Activated T-helper 1 cell treated with anti-CD3 and anti-CD28 coated beads, Interleukin-12 subunit alpha, Interleukin-12 subunit beta, Interleukin-2, Interleukin-4 antibody, amounts not matched to agents 30 ng/mL and 10 ng/mL and 1 ng/mL, durations not matched to agents 14 hours and 24 hours and 36 hours (primary cell): ENCODE measurements at places on chromosomes 16 and 17. TPM values are rescaled to one million over a fixed set of nuclear protein-coding genes. Genes with fewer than 3 reads are reported as not detected.

ARHGDIG gene
- total RNA-seq: not detected in 2 replicates

GRCh38 chr17:48307814-48308411 is 122.1 kb downstream of the SKAP1 start:
- no peak overlapping the region for H3K4me3 ChIP-seq
- H3K36me3 ChIP-seq: peaks cover 9% of the 10 kb centered on the region
- H3K27me3 ChIP-seq: no peaks in the 10 kb centered on the region

- peaks cover 25% of the 10 kb centered on the region for H3K36me3 ChIP-seq
- H3K27me3 ChIP-seq: no peaks in the 10 kb centered on the region
- H3K27ac ChIP-seq: no peak overlapping the region
Observed at GRCh38 chr17:75390982-75391381, 14.5 kb downstream of the GRB2 start.

DNA sequence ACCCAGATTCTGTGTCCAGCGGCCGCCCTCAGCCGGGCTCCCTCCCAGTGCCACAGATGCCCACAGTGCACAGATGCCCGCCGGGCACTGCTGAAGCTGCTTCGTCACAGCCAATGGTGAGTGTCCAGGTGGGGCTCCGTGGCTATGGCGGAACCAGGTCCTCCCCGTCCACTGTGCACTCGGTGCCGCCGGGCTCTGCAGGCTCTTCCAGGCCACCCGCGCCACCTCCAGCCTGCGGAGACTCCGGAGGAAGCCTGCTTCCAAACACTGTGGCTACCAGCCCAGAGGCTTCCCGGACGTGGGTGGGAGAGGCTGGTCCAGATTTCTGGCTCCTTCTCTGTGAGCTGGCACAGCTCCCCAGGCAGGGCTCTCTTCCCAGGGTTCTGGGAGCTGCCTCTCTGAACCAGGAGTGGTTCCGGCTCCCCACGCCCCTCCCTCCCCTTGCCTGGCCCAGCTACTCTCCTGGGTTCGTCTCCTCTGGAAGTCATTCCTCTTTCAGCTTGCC is 2.8 kb upstream of the PYCR1 start:
- H3K4me3 ChIP-seq: no peak overlapping the region
- no peak for DNase-seq
- peaks cover 2% of the 10 kb centered on the region for H3K36me3 ChIP-seq
- H3K4me1 ChIP-seq: peaks cover 10% of the 10 kb centered on the region

CRYBA1 gene
- not detected in 2 replicates for total RNA-seq

DNA sequence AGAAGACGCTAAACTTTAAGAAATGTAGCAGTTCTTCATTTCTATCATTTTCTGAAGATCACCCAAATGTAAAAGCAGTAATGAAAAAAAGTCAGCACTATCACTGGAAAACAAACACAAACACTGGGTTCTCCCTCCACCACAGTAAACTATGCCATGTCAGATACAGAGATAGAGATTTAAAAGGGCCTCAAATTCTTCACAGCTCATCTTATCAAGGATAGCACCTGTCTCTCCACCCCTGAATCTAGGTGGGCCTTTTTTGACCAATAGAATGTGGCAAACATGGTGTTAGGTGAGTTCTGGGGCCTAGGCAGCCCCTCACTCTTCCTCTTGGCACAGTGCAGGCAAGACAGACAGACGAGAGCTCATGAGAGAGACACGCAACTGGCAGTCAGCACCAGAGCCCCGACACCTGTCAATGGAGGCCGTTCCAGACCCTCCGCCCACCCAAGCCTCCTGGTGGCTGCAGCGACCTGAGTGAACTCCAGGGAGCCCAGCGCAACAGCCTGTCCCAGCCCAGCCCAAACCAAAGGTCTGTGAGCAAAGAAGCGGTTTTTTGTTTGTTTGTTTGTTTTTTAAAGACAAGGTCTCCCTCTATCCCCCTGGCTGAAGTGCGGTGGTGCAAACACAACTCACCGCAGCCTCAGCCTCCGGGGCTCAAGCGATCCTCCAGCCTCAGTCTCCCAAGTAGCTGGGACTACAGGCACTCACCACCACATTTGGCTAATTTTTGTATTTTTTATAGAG is 79.8 kb downstream of the TBC1D16 start:
- no peak for DNase-seq
- H3K27ac ChIP-seq: no peak overlapping the region
- no peaks in the 10 kb centered on the region for H3K36me3 ChIP-seq
- H3K27me3 ChIP-seq: peaks cover 19% of the 10 kb centered on the region
- H3K4me3 ChIP-seq: no peak overlapping the region

DNA sequence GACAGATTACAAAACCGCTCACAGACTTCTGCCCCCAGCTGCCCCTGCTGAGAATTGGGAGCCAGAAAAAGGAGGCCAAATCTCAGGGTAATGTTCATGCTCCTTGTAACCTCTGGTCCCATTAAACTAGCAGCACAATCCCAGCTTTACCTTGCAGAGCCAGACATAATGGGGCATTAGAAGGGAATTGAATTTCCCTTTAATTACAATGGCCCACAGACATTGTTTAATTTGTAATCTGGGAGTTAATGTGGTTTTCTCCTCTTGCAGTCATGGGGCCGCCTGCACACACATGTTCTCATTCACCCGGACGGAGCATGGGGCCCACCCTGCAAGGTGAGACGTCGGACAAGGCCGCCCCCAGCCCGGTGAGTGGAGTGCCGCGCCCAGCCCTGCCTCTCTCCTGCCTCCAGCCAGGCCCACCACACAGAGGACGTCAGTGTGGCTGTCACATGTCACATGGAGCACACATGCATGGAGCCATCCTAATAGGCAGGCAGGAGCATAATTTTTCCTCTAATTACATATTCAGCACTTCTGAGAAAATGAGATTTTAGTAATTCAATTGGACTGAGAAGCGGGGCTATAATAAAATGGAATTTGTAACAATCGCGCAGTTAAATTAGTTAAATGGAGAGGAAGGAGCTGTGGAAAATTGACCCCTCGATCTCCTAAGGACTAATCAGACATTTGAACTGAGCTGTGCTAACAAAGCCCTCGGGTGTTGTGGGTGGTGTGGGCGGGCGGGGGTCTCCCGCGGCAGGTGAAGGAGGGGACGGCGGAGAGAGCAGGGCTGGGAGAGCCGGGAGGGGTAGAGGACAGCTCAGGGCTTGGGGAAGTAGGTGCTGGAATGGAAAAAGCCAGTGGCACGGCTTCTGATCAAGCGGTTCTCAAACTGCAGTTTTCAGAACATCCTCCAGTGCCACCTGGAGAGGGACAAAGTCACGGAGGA is 87.7 kb downstream of the ENGASE start:
- no peaks in the 10 kb centered on the region for H3K27me3 ChIP-seq
- DNase-seq: no peak
- no peak overlapping the region for H3K27ac ChIP-seq
- H3K36me3 ChIP-seq: no peaks in the 10 kb centered on the region

DNA sequence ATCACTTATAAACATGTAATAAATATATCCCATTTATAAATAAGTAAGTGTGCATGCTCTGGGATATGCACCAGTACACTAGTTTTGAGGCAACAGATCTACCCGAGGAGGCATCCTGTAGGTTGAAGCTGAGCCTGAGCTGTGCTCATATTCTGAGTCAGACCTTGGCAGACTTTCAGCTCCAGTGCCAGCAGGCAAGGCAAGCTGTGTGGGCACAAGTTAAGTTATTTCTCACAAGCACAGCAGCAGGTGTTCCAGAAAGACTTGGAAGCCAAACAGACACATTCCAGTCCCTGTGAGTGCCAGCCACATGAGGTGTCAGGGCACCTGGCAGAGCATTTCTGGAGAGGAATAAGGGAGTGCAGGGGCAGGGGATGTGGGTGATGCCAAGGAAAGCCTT is 1.3 kb upstream of the CLEC19A start:
- no peak for DNase-seq
- H3K36me3 ChIP-seq: no peaks in the 10 kb centered on the region
- H3K4me3 ChIP-seq: no peak overlapping the region
- H3K27ac ChIP-seq: no peak overlapping the region

DNA sequence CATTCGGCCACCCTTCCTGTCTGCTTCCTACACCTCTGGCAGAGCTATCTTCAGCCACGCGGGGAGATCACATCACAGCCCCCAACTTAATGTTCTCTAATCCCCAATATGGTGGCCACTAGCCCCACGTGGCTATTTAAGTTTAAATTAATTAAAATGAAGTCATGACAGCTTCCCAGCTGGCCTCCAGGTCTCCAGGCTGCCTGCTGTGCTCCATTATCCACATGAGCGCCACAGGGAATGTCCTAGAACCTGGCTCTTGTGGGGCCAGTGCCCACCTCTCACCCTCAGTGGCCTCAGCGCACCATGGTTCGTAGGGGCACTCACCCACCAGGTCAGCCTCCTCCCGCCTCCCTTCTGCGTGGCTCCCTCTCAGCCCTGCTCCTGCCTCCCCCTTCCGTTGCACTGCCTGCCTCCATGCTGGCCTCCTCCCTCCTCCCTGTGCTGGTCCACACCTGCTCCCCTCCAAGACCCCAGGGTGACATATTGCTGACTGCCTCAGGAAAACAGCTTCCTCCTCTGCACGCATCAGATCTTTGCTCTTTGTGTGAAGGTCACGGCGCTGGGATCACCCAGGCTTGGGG is 47.7 kb downstream of the IRF8 start:
- H3K4me3 ChIP-seq: peak overlapping the region; percentile 15
- peaks cover under 1% of the 10 kb centered on the region for H3K36me3 ChIP-seq
- H3K27ac ChIP-seq: peak overlapping the region; percentile 7
